ENCODE measurements at places on chromosomes 13 and 19. TPM values are rescaled to one million over a fixed set of nuclear protein-coding genes. Genes with fewer than 3 reads are reported as not detected.

DNA sequence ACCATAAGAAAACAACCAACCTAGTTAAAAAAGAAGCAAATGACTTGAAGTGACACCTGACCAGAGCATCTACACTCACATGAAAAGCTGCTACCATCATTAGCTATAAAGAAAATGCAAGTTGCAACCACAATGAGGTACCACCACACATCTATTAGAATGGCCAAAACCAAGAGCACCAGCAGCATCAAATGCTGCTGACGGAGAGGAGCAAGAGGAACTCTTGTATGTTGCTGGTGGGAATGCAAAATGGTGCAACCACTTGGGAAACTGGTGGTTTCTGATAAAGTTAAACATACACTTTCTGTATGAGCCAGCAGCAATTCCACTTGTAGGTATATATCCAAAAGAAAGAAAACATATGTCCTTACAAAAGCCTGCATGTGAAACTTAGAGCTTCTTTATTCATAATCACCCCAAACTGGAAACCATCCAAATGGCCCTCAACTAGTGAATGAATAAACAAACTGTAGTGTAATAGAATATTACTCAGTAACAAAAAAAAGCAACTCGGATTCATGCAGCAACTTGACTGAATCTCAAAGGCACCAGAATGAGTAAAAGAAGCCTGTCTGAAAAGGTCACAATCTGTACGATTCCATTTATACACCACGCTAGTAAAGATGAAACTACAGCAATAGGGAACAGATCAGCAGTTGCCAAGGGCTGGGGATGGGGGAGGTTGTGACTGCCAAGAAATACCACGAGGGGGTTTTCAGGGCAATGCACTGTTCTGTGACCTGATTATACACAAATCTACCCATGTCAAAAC is 60.9 kb upstream of the RANBP3 start:
- H3K4me1 ChIP-seq: no peaks in the 10 kb centered on the region
- H3K4me3 ChIP-seq: no peak overlapping the region
- H3K27ac ChIP-seq: no peak overlapping the region
- no peak for DNase-seq

CASP14 gene
- not detected for total RNA-seq

ADGRE3 gene
- 0.11 TPM for total RNA-seq

DNA sequence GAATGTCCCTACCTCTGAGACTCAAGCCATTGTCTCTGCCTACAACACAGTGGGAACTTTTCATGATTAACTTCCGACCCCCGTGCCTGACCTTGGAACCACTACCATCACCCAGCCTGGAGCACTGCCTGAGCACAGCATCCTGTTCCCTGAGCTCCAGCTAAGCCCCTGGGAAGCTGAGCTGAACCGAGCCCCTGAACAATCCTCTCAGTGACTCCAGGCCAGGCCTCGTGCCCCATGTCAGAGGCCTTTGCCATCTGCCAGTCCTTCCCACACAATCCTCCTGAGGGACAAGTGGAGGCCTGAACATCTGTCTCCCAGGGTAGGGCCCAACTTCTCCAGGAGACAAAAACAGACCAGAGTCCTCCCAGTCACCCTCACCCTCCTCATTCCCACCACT is 17.5 kb downstream of the CEACAM3 start:
- H3K4me3 ChIP-seq: no peak overlapping the region
- no peaks in the 10 kb centered on the region for H3K4me1 ChIP-seq
- H3K27ac ChIP-seq: no peak overlapping the region
- no peaks in the 10 kb centered on the region for H3K27me3 ChIP-seq

DNA sequence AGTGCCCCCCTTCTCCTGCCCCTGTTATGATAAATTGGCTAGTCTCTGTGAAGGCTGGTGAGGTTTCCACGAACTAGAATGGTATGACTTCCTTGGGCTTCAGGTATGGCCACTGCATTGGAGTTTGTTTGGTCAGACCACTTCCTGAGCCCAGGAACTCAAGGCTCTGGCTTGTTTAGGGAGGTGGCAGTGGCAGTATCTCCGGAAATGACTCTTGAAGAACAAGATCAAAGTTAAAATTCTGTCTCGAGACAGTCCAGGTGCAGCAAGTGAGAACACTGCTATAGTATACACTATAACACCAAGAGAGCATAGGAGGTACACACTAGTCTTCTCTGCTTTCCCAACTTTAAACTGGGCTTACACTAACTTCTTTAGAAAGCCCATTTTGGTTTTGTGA is 309.1 kb downstream of the KLF12 start:
- H3K27me3 ChIP-seq: no peaks in the 10 kb centered on the region
- H3K4me1 ChIP-seq: no peaks in the 10 kb centered on the region
- no peak overlapping the region for H3K4me3 ChIP-seq
- no peak overlapping the region for H3K27ac ChIP-seq
- no peaks in the 10 kb centered on the region for H3K36me3 ChIP-seq
- DNase-seq: no peak

FGF21 gene
- not detected for total RNA-seq

GRCh38 chr19:10245189-10245939 is 6.7 kb upstream of the MRPL4 start:
- no peak for DNase-seq
- H3K27ac ChIP-seq: no peak overlapping the region
- H3K4me3 ChIP-seq: no peak overlapping the region
- H3K27me3 ChIP-seq: no peaks in the 10 kb centered on the region
- no peaks in the 10 kb centered on the region for H3K36me3 ChIP-seq

GRCh38 chr13:35693134-35693784 is 216.8 kb upstream of the MAB21L1 start:
- no peaks in the 10 kb centered on the region for H3K4me1 ChIP-seq
- no peaks in the 10 kb centered on the region for H3K27me3 ChIP-seq
- DNase-seq: no peak
- H3K4me3 ChIP-seq: no peak overlapping the region
- no peaks in the 10 kb centered on the region for H3K36me3 ChIP-seq

- no peak overlapping the region for H3K27ac ChIP-seq
- DNase-seq: no peak
- H3K4me3 ChIP-seq: no peak overlapping the region
- no peaks in the 10 kb centered on the region for H3K4me1 ChIP-seq
- H3K36me3 ChIP-seq: peaks cover 17% of the 10 kb centered on the region
These were observed 12.1 kb downstream of the ZNF442 start for GRCh38 chr19:12353375-12353774.

DZIP1 gene
- 2.3 TPM for total RNA-seq

ZNF585A gene
- total RNA-seq: 7.9 TPM

GRCh38 chr13:106532111-106532929 is 3.1 kb downstream of the EFNB2 start:
- H3K4me1 ChIP-seq: peaks cover 3% of the 10 kb centered on the region
- peak overlapping the region; percentile 30 for H3K27ac ChIP-seq
- H3K27me3 ChIP-seq: no peaks in the 10 kb centered on the region
- no peak for DNase-seq
- peak overlapping the region; percentile 75 for H3K4me3 ChIP-seq

SIGLEC7 gene
- total RNA-seq: 0.82 TPM

DNA sequence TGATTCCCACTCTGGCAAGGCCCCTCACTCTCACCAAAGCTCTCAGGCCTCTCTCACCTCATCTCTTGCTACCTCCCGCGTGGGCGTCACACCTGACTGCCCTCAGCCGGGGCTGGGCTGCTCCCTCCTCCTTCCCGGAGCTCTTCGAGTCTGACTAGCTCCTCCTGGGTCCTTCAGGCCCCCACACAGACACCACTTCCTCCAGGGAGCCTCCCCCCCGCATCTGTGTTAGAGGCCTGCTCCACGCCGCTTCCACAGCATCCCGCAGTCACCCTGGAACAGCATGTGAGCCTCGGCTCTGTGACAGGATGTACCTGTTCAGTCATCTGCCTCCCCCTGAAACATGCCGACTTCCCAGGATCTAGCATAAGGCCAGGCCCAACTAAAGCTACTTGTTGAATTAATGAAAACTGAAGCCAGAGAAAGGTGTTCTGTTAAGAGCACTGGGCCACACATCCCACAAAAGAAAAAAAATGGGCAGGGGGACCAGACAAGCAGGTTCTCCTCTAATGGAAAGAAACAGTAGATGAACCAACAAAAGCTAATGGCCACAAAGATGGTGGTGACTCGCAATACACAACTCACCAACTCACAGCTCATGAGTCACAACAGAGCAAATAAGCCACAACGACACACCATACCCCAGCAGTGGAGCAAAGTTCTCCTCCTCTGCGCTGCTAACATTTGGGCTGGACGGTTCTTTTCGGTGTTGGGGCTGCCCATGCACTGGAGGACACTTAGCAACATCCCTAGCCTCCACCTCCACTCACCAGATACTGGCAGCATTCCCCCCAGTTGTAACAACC is 3.0 kb downstream of the PPP6R1 start:
- H3K4me3 ChIP-seq: peak overlapping the region; percentile 92
- no peaks in the 10 kb centered on the region for H3K36me3 ChIP-seq
- DNase-seq: peak; percentile 46
- H3K27ac ChIP-seq: no peak overlapping the region
- peaks cover 63% of the 10 kb centered on the region for H3K4me1 ChIP-seq

PLIN4 gene
- total RNA-seq: 219 TPM

C13orf42 gene
- total RNA-seq: not detected

- H3K27ac ChIP-seq: no peak overlapping the region
- peaks cover 9% of the 10 kb centered on the region for H3K4me1 ChIP-seq
- no peak overlapping the region for H3K4me3 ChIP-seq
- no peak for DNase-seq
These were observed 11.4 kb upstream of the IGFL1 start for GRCh38 chr19:46218160-46218559.

Measured in psoas muscle (tissue), 8 donors.